A549 treated with Mapracorat at 1 μM for 4 hours (cell line): ENCODE measurements at places on chromosomes 7 and 10. TPM values are rescaled to one million over a fixed set of nuclear protein-coding genes. Genes with fewer than 3 reads are reported as not detected.

The ZNF804B gene
- not detected in 5 replicates for total RNA-seq

The MSRB2 gene
- total RNA-seq = 12.5 to 18.5 TPM (median 15.8 TPM) in 5 replicates

The TMEM176B gene
- total RNA-seq = 0.15 to 0.23 TPM (median 0.19 TPM) in 3 of 5 replicates, not detected in the others

The CNPY1 gene
- not detected in 5 replicates for total RNA-seq

The FAM241B gene
- 15.9 to 17.9 TPM (median 17.7 TPM) in 5 replicates for total RNA-seq

The WIPF3 gene
- 0.39 to 0.71 TPM (median 0.56 TPM) in 5 replicates for total RNA-seq

The EPO gene
- 0.10 to 0.12 TPM in 2 of 5 replicates, not detected in the others for total RNA-seq

The ZCWPW1 gene
- total RNA-seq = 0.85 to 1.9 TPM (median 1.3 TPM) in 5 replicates

The PLPP4 gene
- total RNA-seq = 0.16 to 0.25 TPM (median 0.19 TPM) in 3 of 5 replicates, not detected in the others

The CYP26C1 gene
- 0.07 TPM in 1 of 5 replicates, not detected in the others for total RNA-seq

The ST8SIA6 gene
- total RNA-seq = 0.07 TPM in 1 of 5 replicates, not detected in the others

The CYP2E1 gene
- total RNA-seq = 0.15 to 0.37 TPM (median 0.23 TPM) in 4 of 5 replicates, not detected in the other

The TAS2R41 gene
- total RNA-seq = not detected in 5 replicates

The SRRM3 gene
- 8.0 to 11.6 TPM (median 11.3 TPM) in 5 replicates for total RNA-seq

The BLNK gene
- total RNA-seq = 0.07 TPM in 1 of 5 replicates, not detected in the others

The LIPK gene
- not detected in 5 replicates for total RNA-seq

The HTR5A gene
- total RNA-seq = not detected in 5 replicates

The TDRD1 gene
- not detected in 5 replicates for total RNA-seq

The SDK1 gene
- total RNA-seq = 0.38 to 0.76 TPM (median 0.40 TPM) in 5 replicates

The TMEM26 gene
- 0.05 to 0.13 TPM (median 0.09 TPM) in 4 of 5 replicates, not detected in the other for total RNA-seq

The OR2A1 gene
- not detected in 5 replicates for total RNA-seq

The CTAGE8 gene
- total RNA-seq = not detected in 5 replicates

The HOXA9 gene
- 0.41 to 1.4 TPM (median 0.73 TPM) in 5 replicates for total RNA-seq

The PRKAR2B gene
- total RNA-seq = 2.6 to 3.2 TPM (median 3.0 TPM) in 5 replicates

The TMEM178B gene
- 1.3 to 1.9 TPM (median 1.5 TPM) in 5 replicates for total RNA-seq

The BPGM gene
- 15.2 to 22.0 TPM (median 16.2 TPM) in 5 replicates for total RNA-seq
